NCI-H1417 treated with DMSO at 0.1 percent for 48 hours (cell line): ENCODE measurements at places on chromosomes 7 and 10.

DNA sequence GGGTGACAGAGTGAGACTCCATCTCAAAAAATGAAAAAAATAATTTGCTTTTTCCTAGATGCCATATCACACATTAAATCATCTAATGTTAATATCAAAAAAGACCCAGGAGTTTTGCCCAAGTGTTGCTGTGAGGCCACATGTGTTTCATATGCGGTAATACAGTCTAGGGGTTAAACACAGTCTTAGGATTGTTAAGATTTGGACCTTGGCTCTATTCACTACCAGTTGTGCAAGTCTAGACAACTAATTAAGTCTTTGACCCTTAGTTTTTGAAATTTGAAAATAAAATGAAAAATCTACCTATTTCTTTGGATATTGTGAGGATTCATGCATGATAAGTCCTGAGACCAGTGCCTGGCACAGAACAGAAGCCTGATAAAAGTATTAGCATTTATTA is 14.9 kb upstream of the MALRD1 start:
- no peak for DNase-seq

- DNase-seq: no peak
These were observed 1.2 kb downstream of the ANTXRL start for GRCh38 chr10:46287846-46288477.

DNA sequence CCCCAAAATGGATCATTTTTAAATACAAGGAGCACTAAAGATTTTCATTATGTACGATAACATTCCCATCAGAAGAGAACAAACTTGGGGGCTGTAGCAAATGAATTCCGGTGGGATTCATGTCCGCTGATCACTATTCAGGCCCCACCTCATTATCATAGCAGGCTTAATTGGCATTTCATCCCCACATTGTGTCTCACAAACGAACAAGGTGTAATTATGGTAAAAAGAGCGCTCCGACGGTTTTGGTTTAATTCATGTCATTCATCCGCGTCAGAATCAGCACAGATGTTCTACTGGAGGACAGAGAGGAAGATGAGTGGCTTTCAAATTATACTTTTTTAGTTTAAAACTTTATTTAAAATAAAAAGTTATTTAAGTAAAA is 124.7 kb downstream of the MAD1L1 start:
- no peak for DNase-seq

DNA sequence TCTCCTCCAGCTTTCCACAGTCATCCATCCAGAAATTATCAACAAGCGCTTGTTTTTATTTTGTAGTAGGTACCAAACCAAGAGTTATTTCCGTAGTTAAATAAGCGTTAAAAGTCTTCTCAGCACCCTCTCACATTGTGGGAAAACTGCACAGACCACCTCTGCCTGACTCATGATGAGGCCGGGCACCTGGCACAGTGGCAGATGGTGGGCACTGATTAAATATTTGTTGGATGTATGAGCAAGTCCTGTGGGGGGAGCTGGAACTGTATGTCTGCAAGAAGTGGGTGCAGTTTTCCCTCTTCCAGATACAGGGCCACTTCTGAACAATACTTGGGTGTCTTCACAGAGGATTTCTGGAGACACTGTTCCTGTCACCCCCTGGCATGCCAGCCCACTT is 5.3 kb upstream of the REPIN1 start:
- no peak for DNase-seq

- DNase-seq: no peak
These were observed 465.0 kb downstream of the GRID1 start for GRCh38 chr10:85901599-85901998.

DNA sequence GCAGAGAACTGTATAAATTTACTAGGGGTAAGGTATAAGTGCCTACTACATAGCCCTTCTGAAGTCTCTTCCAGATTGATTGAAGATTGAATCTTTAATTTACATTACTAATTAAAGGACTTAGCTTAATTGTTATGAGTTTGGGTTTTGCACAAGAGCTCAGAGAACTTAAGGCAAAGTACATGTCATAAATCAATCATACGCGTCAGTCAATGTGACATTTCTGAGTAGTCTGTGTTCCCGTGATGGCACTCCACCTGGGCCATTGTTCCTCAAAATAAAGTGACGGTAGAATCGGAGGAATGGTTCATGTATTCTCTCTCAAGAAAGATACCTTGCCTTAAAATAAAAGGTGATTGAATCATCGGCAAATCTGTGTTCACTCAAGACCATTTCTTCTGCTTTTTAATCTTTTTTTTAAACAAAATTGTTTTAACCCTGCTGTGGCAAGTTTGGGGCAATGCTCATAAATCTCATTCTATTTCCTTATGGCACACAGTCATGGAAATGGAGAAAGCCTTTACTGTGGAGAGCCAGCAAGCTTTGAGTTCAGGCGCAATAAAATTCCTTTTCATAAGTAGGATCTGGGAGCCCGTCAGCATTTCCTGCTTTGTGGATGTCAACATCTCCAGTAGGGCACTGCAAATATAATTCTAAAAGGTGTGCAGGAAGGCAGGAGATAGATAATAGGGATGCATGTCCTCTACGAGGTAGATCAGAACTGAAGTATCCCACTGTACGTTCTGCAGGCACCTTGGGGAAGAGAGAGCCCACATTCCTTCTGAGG is 427.4 kb downstream of the GATA3 start:
- no peak for DNase-seq

DNA sequence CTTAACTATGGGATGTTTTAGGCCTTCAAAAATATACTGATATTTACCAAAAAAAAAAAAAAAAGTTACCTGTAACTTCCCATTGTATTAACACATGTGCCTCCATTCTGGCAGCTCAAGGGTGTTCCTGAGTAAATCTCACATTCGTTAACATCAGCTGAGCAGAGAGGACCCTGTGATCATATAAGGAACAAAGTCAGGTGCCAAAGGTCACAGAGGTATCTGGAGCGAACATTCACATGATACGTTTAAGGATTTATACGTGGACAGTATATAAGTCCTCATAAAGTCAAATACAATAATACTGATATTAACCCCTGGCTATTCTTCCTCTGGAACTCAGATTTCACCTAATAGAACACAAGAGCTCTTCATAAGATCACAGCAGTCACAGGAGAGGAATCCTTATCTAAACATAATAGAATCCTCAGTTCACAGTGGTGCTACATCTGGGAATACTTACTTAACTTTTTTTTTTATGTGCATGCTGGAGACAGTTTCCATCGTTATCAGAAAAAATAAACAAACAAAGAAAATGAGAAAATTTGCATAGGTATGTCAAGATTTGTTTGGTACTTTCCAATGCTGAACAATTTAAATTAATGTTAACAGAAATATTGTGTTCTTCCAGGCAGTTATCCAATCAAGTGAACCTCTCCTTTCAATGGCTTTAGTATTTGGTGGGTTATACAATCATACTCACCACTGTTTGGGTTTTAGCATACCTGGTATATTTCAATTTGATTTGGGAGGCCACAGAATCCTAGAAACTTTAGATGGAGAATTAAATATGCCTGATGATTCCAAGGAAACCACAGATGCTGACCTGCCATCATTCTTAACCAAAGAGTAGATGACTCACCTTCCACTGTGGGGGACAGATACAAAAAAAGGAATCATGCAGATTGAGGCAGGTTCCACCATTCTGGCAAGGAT is 6.6 kb downstream of the CUBN start:
- DNase-seq: no peak

DNA sequence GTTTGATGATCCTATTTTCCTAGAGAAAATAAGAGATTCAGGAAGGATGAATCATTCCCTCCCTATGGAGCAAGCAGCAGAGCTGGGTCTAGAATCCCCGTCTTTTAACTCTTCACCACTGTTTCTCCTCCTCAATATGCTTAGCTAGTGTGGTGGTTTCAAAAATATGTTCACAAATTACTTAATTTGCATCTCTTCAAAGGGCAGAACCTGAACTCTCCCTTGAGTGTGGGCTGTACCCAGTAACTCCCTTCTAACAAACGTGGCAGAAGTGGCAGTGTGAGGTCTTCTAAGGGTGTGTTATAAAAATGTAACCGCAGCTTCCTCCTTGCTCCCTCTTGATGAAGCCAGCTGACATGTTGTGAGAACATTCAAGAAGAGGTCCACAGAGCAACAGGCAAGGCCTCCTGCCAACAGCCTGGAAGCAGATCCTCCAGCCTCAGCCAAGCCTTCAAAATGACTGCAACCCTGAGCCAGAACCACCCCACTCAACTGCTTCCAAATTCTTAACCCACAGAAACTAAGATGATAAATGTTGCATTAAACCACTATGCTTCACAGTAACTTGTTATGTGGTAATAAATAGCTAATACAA is 36.6 kb downstream of the SRPK2 start:
- no peak for DNase-seq

DNA sequence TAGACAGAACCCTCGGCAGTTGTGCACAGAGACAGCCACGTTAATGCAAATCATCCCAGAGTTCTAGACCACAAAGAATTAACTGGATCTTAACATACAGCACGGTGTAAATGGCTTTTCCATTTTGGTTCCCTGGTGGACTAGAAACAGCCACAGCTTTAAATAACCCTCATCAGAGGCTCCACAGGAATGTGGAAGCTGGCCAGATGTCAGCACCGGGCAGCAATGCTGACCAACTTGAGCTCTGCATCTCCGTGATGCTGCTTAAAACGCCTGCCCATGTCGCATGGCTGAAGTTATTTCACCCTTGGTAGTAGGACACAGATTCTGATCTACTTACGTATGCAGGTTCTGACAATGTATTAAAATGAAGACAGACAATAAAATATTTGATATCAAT is 24.5 kb downstream of the RSU1 start:
- no peak for DNase-seq

GRCh38 chr7:43439631-43440401 is 143.1 kb upstream of the STK17A start:
- DNase-seq: no peak

GRCh38 chr10:13993169-13993568 is 337.6 kb downstream of the FRMD4A start:
- DNase-seq: no peak

GRCh38 chr7:77328669-77329068 is 87.5 kb downstream of the GSAP start:
- no peak for DNase-seq

GRCh38 chr10:113704637-113705343 is 25.1 kb downstream of the CASP7 start:
- no peak for DNase-seq

GRCh38 chr7:85974176-85974575 is 669.5 kb upstream of the GRM3 start:
- no peak for DNase-seq

GRCh38 chr10:70475661-70476060 is 2.9 kb upstream of the PALD1 start:
- DNase-seq: no peak

DNA sequence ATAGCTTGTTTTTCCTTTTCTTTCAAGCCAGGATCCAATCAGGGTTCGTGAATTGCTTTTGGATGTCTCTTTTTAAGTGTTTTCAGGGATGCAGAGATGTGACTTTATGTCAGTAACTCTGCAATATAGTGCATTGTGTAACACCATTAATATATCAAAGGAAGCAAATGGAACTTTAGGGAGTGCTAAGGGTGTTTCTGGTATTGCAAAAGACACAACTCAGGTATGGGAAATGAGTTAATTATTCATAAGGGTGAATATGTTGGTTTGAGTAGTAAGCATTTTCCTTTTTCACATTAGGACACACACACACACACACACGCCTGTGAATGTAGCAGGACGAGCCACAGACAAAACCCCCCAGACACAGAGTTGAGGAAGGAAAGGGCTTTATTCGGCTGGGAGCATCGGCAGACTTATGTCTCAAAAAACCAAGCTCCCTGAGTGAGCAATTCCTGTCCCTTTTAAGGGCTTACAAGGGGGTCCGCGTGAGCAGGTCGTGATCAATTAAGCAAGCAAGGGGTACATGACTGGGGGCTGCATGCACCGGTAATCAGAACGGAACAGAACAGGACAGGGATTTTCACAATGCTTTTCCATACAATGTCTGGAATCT is 31.8 kb upstream of the GSDME start:
- DNase-seq: no peak

- no peak for DNase-seq
These were observed 156.3 kb upstream of the TMEM106B start for GRCh38 chr7:12054830-12055229.

GRCh38 chr10:74118804-74119203 is 31.8 kb downstream of the AP3M1 start:
- no peak for DNase-seq

GRCh38 chr10:93515071-93516005 is 18.9 kb downstream of the CEP55 start:
- DNase-seq: no peak

GRCh38 chr7:2478800-2479199 is 2.6 kb upstream of the GRIFIN start:
- DNase-seq: no peak

GRCh38 chr7:131553931-131554330 is 2.5 kb downstream of the PODXL start:
- no peak for DNase-seq

GRCh38 chr7:34991938-34992840 is 45.1 kb downstream of the DPY19L1 start:
- no peak for DNase-seq

- DNase-seq: no peak
These were observed 73.2 kb downstream of the INHBA start for GRCh38 chr7:41629711-41630111.

- no peak for DNase-seq
These were observed 134.9 kb downstream of the JCAD start for GRCh38 chr10:29924436-29924835.

DNA sequence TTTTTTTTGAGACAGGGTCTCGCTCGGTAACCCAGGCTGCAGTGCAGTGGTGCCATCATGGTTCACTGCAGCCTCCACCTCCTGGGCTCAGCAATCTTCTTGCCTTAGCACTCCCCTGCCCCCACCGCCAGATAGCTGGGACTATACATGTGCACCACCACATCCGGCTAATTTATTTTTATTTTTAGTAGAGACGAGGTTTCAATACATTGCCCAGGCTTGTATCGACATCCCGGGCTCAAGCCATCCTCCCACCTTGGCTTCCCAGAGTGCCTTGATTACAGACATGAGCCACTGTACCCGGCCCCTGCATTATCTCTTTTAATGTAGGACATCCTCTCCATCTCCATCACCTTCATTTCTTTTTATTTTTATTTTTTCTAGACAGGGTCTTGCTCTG is 213.3 kb downstream of the CUX1 start:
- no peak for DNase-seq

DNA sequence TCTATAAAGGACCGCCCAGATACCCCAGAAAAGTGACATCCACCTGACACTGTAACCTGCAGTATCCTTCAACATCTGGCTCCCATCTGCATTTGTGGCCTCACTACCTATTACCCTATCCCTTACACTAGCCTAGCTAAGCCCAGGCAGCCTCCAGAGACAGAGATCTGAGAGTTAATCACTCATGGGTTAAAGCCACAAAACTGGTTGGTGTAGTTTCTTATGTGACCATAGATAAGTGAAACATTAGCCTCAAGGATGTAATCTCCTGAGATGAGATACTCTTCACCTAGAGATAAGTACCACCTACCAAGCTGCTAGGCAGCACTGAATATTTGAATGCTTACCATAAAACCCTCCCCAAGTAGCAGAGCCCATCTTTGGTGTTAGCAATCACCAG is 35.4 kb downstream of the CTTNBP2 start:
- DNase-seq: no peak

- DNase-seq: no peak
These were observed 116.0 kb upstream of the PCGF5 start for GRCh38 chr10:91104193-91105041.
